Glutamatergic neuron (in vitro differentiated cells): ENCODE measurements at places on chromosomes 12 and 14. TPM values are rescaled to one million over a fixed set of nuclear protein-coding genes. Genes with fewer than 3 reads are reported as not detected.

The RNASE7 gene
- total RNA-seq: not detected

- H3K27me3 ChIP-seq: no peaks in the 10 kb centered on the region
- DNase-seq: no peak
- H3K4me1 ChIP-seq: peaks cover 10% of the 10 kb centered on the region
Measured at GRCh38 chr12:106025129-106025528, 113.6 kb downstream of the NUAK1 start.

GRCh38 chr12:121400332-121401139 lies 618 bp downstream of the RNF34 start:
- no peaks in the 10 kb centered on the region for H3K36me3 ChIP-seq
- DNase-seq: peak; percentile 56
- H3K27ac ChIP-seq: peak overlapping the region; percentile 96
- peaks cover 9% of the 10 kb centered on the region for H3K4me1 ChIP-seq
- peaks cover 5% of the 10 kb centered on the region for H3K27me3 ChIP-seq

GRCh38 chr12:12898911-12899511 lies 7.6 kb downstream of the GPRC5A start:
- DNase-seq: no peak
- H3K36me3 ChIP-seq: no peaks in the 10 kb centered on the region
- no peak overlapping the region for H3K27ac ChIP-seq
- H3K4me3 ChIP-seq: no peak overlapping the region
- H3K27me3 ChIP-seq: peaks cover 2% of the 10 kb centered on the region

The KRT75 gene
- total RNA-seq: not detected

GRCh38 chr12:26884765-26885576 lies 52.0 kb upstream of the ITPR2 start:
- no peaks in the 10 kb centered on the region for H3K4me1 ChIP-seq
- H3K27ac ChIP-seq: no peak overlapping the region
- DNase-seq: peak; percentile 83

GRCh38 chr14:32375663-32376062 lies 46.6 kb downstream of the AKAP6 start:
- no peak overlapping the region for H3K27ac ChIP-seq
- peaks cover 27% of the 10 kb centered on the region for H3K4me1 ChIP-seq
- DNase-seq: no peak
- H3K4me3 ChIP-seq: no peak overlapping the region
- H3K36me3 ChIP-seq: peaks cover 4% of the 10 kb centered on the region
- peaks cover 4% of the 10 kb centered on the region for H3K27me3 ChIP-seq

The FAM181A gene
- total RNA-seq: not detected

DNA sequence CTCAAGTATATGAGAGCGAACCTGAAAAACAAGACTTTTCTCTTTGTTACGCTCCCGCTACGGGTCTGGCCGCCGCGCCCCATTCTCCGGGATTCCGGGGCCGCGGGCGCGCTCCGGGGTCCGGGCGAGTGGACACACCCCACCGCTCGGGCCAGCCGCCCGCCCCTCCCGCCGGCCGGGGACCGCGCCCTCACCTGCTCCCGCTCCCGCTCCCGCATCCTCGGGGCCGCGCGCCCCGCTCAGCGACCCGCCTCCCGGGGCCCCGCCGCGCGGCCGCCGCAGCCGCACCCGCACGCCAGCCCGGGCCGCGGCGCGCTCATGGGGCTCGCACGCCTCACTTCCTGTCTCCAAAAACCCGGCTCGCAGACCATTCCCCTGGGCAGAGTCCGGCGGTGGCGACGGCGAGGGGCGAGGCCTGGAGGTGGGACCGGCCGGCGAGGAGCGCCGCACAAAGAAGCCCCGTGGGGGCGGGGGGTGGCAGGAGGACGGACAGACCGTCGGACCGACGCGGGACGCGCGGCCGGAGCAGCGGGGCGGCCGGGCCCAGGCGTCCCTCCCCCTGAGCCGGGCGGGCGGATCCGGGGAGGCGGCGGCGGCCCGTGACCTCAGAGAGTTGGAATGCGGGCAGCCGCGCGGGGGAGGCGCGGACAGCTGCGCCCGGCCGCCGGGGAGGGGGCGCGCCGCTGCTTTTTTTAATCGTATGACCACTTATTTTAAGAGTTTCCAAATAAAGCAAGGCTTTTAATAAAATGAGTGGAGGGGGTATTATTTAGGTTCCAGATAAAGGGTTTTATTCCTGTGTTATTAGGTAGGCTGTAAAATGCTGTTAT lies at the start of gene PTPN21:
PTPN21 (minus strand) TSS at position 551 of the 830 bp plus-strand sequence. CDS start 4,590 bp downstream, outside the sequence.
- DNase-seq: peak; percentile 83
- peak within 1 kb of the TSS; percentile 98 for H3K4me3 ChIP-seq
- H3K4me1 ChIP-seq: peaks cover 10% of the 10 kb centered on the region
- no peaks in the 10 kb centered on the region for H3K36me3 ChIP-seq

DNA sequence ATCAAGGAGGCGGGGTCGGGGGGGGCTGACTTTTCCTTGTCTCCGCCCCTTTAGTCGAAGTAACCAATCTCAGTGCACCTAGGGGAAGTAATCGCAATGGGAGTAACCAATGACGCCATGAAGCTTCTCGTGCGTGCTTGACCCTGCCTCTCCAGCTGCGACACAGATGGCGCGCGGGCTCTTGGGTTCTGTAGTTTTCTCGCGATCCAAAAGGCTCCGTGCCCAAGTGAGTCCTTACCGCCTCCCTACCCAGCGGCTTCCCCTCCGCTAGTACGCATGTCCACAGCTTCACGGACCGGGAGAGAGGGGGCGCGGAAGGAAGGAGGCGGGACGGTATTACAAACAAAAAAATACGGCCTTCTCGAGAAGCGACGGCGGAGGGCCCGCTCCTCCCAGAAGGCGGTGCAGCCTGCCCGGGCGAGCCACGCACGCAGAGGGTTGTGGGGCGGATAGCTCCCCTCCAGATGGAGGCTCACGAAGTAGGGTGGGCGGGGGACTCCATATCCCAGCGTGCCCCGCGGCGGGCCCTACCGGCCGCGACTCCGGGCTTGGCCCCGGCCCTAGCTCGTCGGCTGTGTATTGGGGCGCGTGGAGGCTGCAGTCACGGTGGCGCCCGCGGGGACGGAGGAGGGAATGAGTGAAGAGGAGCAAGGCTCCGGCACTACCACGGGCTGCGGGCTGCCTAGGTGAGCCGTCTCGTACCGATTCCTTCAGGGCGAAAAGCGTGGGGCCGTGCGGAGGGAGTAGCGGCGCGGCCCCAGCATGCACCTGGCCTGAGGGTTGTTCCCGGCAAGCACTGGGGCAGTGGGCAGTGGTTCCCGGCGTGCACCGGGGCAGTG lies at the start of gene TARBP2:
TARBP2 (plus strand) TSS at position 508 of the 839 bp plus-strand sequence; CDS start at position 634, 126 bp downstream.
- no peaks in the 10 kb centered on the region for H3K36me3 ChIP-seq
- DNase-seq: peak; percentile 97
- peaks cover 28% of the 10 kb centered on the region for H3K4me1 ChIP-seq

The LBHD2 gene
- total RNA-seq: not detected

- no peak overlapping the region for H3K27ac ChIP-seq
- no peaks in the 10 kb centered on the region for H3K4me1 ChIP-seq
- H3K36me3 ChIP-seq: peaks cover 5% of the 10 kb centered on the region
- peaks cover 12% of the 10 kb centered on the region for H3K27me3 ChIP-seq
- H3K4me3 ChIP-seq: no peak overlapping the region
Measured at GRCh38 chr14:75454963-75455546, 27.2 kb downstream of the JDP2 start.

- no peaks in the 10 kb centered on the region for H3K4me1 ChIP-seq
- DNase-seq: no peak
- no peak overlapping the region for H3K27ac ChIP-seq
- peaks cover 4% of the 10 kb centered on the region for H3K27me3 ChIP-seq
- H3K36me3 ChIP-seq: no peaks in the 10 kb centered on the region
Measured at GRCh38 chr12:53107122-53107521, 3.8 kb downstream of the SOAT2 start.

The SRRM4 gene
- total RNA-seq: 183 TPM

- H3K4me3 ChIP-seq: no peak overlapping the region
- no peaks in the 10 kb centered on the region for H3K36me3 ChIP-seq
- no peaks in the 10 kb centered on the region for H3K27me3 ChIP-seq
- no peak for DNase-seq
Measured at GRCh38 chr12:24719293-24719721, 229.6 kb downstream of the BCAT1 start.

DNA sequence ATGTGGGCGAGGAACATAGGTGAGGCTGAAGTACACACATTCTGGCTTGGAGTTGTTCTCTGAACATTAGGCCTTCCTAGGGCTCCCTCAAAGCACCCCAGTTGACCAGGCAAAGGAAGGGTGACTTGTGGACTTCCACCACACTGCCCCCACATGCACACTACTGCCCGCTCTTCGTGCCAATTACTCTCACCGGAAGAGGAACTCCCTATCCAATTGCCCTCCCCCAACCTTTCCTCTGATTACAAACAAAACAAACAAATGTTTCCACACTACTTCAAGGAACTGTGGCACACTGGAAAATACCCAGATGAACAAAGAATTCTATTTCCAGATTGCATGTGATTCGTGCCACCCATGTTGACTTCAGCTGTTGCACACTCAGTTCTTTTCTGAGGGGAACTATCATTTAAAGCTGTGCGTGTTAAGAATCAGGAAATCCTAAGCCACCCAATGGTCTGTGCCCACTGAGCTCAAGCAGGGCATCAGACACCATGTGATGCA lies 139.3 kb downstream of the SSPN start:
- no peak for DNase-seq
- H3K36me3 ChIP-seq: peaks cover 5% of the 10 kb centered on the region
- H3K27me3 ChIP-seq: no peaks in the 10 kb centered on the region
- H3K4me1 ChIP-seq: peaks cover 16% of the 10 kb centered on the region
- H3K27ac ChIP-seq: no peak overlapping the region
- no peak overlapping the region for H3K4me3 ChIP-seq

The CCDC177 gene
- total RNA-seq: 7.8 TPM

The ERP27 gene
- not detected for total RNA-seq

DNA sequence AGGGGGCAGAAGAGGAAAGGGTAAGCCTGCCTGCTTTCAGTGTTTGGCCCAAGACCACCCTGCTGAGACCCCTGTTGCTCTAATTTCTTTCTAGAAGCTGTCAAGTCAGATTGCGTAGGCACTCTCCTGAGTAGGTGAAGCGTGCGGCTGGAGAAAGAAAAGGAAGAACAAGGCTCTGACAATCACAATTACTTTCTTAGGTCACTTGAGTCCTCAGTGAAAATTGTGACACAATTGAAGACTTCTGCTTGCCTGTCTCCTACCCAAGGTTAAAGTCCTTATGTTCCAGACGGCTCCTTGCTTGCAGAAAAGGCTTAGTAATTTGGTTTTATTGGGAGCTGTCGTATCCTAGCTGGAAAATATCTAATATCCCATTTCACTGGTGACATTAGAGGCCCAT lies 721 bp upstream of the CTSG start:
- H3K36me3 ChIP-seq: no peaks in the 10 kb centered on the region
- no peaks in the 10 kb centered on the region for H3K4me1 ChIP-seq
- H3K27me3 ChIP-seq: no peaks in the 10 kb centered on the region
- no peak overlapping the region for H3K4me3 ChIP-seq

GRCh38 chr14:58769011-58769643 lies 131.4 kb downstream of the DACT1 start:
- H3K27ac ChIP-seq: peak overlapping the region; percentile 76
- no peaks in the 10 kb centered on the region for H3K36me3 ChIP-seq

DNA sequence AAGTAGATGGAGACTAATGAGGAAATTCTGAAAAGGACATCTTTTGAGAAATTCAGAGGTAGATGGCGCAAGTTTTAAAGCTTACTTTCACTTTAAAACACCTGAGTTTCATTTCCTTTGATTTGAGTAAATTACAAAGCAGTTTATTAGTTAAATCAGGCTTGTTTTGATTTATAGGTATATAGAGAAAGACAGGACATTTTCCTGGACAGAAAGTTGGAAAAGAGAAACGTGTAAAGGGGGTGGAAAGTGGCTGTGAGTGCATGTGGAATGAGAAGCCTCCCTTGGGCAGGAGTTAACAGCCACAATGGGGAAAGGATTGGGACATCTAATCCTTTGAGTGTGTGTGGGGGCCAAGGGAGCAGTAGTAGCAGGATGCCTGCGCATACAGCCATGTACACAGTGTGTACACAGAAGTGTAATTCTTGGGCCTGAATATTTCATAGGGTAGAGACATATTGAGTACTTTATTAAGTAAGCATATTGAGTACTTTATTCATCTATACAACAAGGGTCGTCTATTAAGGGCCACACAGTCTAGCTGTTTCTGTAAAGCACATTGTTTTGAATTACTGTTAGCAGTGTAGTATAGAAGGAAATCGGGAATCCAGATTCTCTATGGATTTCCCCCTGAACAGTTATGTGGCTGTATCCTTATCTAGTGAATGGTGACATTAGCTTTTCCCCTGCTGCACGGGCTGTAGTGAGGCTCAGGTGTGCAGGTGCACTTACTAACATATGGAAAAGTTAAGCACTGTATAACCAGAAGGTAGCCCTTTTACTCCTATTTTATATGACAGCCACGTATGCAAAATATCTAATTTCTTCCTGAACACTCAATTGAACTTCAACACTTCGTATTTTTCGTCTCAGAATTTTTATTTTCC lies 19.1 kb downstream of the MARK3 start:
- no peak overlapping the region for H3K27ac ChIP-seq
- H3K4me3 ChIP-seq: no peak overlapping the region
- no peak for DNase-seq

GRCh38 chr14:20377171-20377570 lies 33.7 kb downstream of the PARP2 start:
- H3K27me3 ChIP-seq: peaks cover 4% of the 10 kb centered on the region
- peaks cover 9% of the 10 kb centered on the region for H3K36me3 ChIP-seq
- H3K27ac ChIP-seq: no peak overlapping the region
- H3K4me3 ChIP-seq: no peak overlapping the region

DNA sequence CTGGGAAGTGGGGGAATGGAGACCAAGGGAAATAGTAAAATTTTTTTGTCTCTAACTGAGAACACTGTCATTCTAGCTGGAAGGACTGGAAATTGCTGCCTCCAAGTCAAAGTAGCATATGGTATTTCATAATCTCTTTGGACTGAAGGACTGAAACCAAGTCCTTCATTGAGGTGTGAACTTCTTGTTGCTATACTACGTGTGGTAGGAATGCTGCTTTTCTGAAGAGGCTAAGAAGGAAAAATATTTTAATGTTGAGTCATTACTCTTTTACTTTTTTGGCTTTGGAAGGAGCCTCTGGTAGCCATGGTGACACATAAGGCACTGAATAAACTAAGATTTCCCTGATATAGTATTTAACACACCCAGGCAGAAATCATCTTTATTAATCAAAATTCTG lies 465.4 kb downstream of the NPAS3 start:
- no peak overlapping the region for H3K27ac ChIP-seq
- H3K36me3 ChIP-seq: peaks cover 14% of the 10 kb centered on the region
- peaks cover 4% of the 10 kb centered on the region for H3K4me1 ChIP-seq
- no peaks in the 10 kb centered on the region for H3K27me3 ChIP-seq

The IRF2BPL gene
- total RNA-seq: 23.3 TPM

DNA sequence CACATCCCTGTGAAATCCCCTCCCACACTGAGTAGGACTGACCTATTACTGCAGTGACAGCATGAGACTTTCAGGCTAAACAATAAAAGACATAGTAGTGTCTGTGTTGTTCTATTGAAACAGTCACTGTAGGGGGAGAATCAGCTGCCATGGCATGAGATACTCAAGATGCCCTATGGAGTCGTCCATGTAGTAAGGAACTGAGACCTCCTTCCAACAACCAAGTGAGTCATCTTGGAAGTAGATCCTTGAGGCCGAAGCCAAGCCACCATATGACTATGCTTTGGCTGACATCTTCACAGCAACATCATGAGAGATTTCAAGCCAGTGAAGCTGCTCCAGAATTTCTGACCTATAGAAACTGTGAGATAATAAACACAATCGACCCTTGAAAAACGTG lies 12.1 kb upstream of the LRP6 start:
- H3K27ac ChIP-seq: no peak overlapping the region
- H3K4me3 ChIP-seq: no peak overlapping the region
- peaks cover 5% of the 10 kb centered on the region for H3K36me3 ChIP-seq
- no peak for DNase-seq

The LHX5 gene
- total RNA-seq: 3.1 TPM
